ENCODE measurements at places on chromosomes 2 and 18.

DNA sequence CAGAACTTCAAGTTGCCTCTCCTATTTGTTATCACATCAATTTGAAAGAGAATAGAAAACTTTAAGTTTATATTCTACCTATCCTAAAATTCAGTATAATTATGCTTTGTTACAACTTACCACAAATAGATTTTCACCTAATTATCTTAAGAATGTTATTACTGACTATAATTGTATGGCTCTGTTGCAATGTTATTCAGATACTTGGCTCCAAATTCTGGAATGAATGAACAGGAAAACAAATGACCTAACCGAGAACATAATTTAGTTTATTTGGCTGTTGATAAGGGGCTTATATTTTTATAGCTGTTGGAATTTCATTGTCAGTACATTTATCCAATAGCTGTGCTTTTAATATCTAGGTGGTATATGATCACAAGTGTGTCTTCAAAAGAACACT lies 173.2 kb upstream of the GULP1 start:
- no peak for DNase-seq

GRCh38 chr2:200943527-200944105 lies 19.8 kb downstream of the ORC2 start:
- no peak for DNase-seq

- DNase-seq: no peak
These were observed 131.8 kb downstream of the ZAP70 start for GRCh38 chr2:97845133-97845532.

DNA sequence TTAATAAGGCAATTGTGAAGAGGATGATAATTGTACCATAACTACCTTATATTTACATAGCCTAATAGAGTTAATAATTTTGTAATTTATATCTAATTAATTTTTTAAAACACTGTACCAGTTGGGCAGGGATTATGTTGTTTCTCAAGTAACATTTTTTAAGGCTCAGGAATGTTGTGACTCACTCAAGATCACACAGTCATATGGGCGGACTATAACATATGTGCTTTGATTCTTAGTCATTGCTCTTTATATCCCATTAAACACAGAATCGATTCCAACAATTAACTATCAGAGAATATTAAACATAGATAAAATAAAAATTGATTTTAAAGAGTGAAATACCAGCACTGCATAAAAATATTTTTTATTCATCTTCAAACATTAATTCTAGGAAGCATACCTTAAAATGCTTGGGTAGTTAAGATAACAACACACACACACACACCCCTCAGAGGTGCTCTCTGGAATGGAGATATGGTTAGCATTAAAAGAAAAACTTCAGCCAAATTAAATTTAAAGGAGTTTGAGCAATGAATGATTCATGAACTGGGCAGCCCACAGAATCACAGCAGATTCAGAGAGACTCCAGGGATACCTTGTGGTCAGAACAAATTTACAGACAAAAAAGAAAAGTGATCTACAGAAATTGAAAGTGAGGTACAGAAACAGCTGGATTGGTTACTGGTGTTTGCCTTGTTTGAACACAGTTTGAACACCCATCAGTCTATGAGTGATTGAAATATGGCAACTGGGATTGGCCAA lies 869.4 kb upstream of the ID2 start:
- DNase-seq: no peak

- DNase-seq: no peak
These were observed 9.9 kb upstream of the NPC1 start for GRCh38 chr18:23596183-23596582.

DNA sequence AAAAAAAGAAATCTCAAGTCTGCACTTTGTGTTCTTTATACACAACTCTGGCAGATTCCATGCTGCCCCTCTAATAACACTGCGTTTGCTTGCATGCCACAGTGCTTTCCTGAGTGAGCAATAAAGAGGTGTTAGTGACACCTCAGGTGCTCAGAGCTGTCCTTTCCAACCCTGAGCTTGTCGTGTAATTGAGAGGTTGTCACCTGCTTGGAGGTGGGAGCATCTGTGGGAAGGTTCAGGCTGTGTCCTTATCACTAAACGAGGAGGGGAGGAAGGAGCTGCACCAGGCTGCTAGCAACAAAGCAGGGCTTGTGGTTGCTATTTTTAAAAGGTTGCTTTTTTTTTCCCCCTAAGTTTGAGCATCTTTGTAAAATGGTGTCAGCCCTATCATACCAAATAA lies 31.9 kb downstream of the APCDD1 start:
- no peak for DNase-seq

GRCh38 chr18:47794725-47795433 lies 135.6 kb downstream of the SMAD2 start:
- DNase-seq: no peak
